ENCODE measurements at places on chromosomes 6 and 20. TPM values are rescaled to one million over a fixed set of nuclear protein-coding genes. Genes with fewer than 3 reads are reported as not detected.

- DNase-seq, result no peak
Observed at GRCh38 chr6:161257793-161258457, 15.9 kb downstream of the AGPAT4 start.

GRCh38 chr6:44951253-44951747 lies 376.8 kb upstream of the RUNX2 start:
- no peak for DNase-seq

GRCh38 chr20:52312132-52312729 lies 120.7 kb upstream of the ZFP64 start:
- peak; percentile 45 for DNase-seq

HSPA12B gene
- not detected for total RNA-seq

Data from SJCRH30 (cell line).